Foreskin keratinocyte (primary cell): ENCODE measurements at places on chromosomes 3 and 15. TPM values are rescaled to one million over a fixed set of nuclear protein-coding genes. Genes with fewer than 3 reads are reported as not detected.
A peak's percentile ranks its signal among the peaks of the same experiment; 100 is the strongest.

FGF12 gene
- total RNA-seq: 0.04 TPM in 1 of 2 replicates, not detected in the other

GABRB3 gene
- 0.60 and 2.1 TPM in 2 replicates for total RNA-seq

GCNT3 gene
- not detected in 2 replicates for total RNA-seq

- no peak for DNase-seq
These were observed 322.3 kb downstream of the CNTN4 start for GRCh38 chr3:2420919-2421318.

- no peak for DNase-seq
These were observed 24.4 kb downstream of the XXYLT1 start for GRCh38 chr3:195246581-195246995.

DNA sequence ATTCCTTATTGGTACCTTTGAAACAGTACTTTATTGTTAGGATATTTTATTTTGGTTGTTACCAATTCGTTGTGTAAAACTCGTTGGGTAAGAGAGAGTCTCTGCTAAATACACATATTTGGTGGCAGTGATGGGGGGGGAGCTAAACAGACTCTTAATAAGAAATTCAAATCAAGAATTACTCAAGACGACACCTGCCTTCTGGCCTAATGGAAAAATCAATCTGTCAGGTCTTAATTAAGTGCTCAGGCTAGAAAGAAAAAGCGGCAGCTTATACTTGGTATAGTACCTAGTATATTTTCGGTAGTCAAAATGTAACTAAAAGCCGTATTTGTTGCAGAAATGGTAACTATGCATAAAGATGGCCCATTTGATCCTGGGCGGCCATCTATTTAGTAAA lies 18.2 kb downstream of the FOXP1 start:
- no peak for DNase-seq

DNA sequence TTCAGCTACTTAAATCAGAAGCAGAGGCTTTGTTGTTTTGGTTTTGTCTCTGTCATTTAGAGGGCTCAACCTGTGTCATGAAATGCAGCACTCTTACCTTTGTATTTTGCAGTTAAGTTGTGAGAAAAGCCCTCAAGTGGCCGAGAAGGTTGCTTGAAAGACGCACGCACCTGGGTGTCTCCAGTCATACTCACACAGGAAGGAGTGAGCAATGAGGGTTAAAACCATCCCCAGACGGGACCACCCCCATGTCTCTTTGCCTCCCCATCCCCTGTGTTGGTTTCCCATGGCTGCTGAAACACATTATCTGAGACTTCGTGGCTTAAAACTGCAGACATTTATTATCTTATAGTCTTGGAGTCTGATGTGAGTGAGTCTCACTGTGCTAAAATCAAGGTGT lies 376.1 kb upstream of the CFAP20DC start:
- DNase-seq: no peak

DNA sequence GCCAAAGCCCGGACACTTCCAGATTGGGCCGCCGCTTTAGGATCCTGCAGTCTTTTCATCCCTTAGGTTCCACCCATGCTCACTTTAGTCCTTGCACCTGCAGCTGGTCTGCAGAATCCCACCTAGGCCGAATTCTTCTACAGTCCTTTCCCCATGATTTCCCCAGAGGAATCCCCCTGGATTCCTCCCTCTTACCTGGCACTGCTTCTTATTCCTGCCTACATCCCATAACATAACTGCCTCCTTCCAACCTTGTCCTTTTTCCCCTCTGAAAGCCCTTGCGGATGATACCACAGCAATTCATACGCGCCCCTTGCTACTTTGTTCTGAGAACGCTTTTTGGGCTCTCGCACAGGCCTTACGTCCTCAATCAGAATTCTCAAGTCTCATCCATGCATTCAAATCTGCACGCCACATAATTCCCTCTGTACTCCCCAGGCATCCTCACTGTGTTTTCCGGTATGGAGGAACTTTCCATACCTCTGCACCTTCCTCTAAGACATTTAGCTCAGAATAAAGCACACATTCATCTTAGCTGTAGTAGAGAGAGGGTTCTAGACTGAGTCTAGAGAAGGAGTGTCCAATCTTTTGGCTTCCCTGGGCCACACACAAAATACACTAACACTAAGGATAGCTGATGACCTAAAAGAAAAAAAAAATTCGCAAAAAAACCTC lies 619 bp downstream of the EIF2AK4 start:
- peak; percentile 47 for DNase-seq

DNA sequence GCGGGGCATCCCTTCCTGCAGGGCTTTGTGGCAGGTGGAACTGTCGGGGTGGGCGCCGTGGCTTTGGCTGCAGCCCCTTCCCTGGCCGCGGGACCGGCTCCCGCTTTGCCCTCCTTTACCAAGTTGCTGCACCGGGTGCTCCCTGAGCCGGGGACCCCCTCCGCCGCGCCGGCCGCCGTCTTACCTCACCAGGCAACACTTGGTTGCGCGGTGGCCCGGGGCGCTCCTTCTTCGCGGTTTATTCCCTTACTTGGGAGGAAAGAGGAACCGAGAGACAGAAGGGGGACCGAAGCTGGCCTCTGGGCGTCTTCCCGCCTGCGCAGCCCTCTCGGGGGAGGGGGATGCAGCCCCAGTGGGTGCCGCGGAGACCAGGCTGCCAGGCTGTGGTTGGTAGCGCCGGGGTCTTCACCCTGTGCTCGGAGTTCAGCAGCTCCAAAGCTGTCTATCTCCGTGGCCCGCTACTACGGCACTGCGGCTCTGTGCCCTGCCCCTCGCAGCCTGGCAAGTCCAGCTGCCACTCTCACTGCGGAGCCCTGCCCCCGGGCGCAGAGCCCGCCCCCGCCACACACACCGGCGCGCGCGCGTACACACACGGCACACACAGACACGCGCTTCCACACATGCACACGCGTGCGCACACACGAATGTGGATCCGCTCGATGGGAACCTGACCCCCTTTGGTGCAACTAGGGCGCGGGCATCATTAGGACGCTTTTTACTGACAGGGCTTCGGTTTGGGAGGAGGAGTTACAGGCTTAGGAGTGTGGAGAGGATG lies at the start of gene DGKG:
DGKG (minus strand) TSS at position 473 of the 775 bp plus-strand sequence. CDS start 41,775 bp downstream, outside the sequence.
- no peak for DNase-seq

GRCh38 chr3:157607826-157608405 lies 104.7 kb upstream of the VEPH1 start:
- no peak for DNase-seq

DNA sequence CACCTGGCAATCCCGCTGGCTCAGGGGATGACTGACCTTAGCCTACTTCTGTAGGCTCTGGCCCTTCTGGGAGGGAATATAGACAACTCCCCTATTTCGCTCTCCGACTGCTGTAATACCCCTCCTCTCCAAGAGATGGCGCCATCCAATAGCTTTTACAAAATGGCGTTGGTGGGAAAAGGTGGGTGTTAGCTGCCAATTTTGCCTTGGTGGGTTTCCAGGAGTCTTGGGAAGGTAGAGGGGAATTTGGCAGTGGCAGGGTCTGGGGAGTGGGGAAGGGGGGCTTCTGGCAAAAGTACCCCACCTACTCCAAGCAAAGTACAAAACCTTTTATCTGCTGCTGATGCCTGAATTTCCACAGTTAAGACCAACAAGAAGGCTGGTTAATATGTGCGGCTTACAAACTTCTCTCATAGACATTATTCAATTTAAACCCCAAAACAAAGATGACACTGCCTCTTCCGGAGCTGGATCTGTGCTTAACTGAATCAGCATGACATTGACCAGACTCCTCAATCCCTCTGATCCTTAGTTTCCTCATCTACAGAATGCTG lies 62.1 kb downstream of the RASGRF1 start:
- no peak for DNase-seq

DNA sequence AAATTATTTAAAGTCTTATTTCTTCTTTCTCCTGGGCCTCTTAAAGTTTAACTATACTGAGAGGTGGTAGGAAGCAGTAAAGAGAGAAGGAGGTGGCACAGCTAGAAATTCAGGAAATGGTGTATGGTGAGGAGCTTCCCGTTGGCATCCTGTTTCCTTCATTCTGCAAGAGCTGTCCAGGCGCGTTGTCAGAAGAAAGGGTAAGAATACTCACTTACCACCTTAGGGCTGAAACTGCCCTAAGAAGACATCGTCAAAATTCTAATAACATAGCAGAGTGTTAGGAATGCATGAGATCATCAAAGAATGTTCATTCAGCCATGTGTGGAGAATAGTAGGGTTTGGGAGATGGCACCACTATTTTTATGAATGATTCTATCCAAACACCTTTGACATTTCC lies 699.6 kb downstream of the MCTP2 start:
- peak; percentile 5 for DNase-seq

DNA sequence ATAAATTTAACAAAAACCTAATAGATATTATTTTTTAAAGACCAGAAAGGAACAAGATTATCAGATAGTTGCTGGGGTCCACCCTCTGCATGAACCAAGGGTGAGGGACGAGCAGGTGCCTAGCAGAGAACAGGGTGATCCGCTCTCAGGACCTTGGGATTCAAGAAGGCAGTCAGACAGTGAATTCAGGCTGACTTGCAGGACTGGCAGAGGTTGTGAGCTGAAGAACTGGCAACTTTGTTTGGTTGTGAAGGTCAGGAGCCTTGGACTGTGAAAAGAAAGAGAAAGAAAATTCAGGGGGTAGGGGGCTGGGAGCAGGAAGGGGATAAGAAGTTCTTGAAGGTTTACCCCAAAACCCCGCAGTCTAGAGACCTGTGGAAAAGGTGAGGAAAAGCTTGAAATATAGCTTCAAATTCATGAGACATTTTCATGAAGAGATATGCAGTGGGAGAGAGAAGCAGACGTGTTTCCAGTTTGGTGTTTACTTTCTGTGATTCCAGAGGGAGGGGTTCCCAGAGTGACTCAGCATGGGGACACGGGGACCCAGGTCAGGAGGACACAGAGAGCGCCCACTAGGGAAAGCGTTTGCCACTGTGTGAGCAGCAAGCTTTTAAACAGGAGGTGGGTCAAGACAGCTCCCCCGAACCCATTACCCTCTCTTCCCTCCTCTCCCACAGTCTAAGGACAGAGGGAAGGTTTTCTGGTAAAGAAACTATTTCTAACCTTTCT lies 217.2 kb upstream of the UMPS start:
- no peak for DNase-seq

DNA sequence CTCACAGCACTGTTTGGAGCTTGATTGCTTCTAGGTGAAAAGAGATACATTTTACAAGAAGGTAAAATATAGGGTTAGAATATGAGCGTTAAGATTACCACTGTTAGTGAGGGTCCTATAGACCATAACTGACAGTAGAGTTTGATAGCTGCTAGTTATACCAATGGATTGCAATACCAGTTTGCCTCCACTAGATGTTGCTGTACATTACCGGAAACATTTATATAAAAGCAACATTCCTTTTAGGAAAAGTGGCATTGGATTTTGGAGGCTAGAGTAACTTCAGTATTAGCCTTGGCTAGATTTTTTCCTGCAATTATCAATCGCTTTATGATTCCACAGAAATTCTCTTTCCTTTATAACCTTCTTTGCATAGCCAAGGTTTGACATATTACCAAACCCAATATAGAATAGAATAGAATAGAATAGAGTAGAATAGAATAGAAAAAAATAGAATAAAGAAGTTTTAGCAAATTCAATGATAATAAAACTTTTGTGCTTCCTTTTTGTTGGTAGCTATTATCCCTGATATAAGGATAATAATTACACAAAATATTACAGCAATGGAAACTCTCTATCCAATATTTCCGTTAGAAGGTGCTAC lies 1093.6 kb upstream of the ALCAM start:
- DNase-seq: peak; percentile 34

- no peak for DNase-seq
These were observed 57.8 kb upstream of the KY start for GRCh38 chr3:134708671-134709070.

GRCh38 chr15:83430441-83430840 lies 16.7 kb upstream of the SH3GL3 start:
- DNase-seq: no peak

GRCh38 chr3:35380196-35380595 lies 259.1 kb upstream of the ARPP21 start:
- no peak for DNase-seq

GRCh38 chr3:64384561-64384960 lies 159.3 kb upstream of the PRICKLE2 start:
- no peak for DNase-seq
